ENCODE measurements at places on chromosomes 2 and 18.

- no peak for DNase-seq
Observed at GRCh38 chr2:46135958-46136357, 161.2 kb upstream of the EPAS1 start.

- DNase-seq = no peak
Observed at GRCh38 chr2:98713332-98714015, 17.5 kb downstream of the MGAT4A start.

DNA sequence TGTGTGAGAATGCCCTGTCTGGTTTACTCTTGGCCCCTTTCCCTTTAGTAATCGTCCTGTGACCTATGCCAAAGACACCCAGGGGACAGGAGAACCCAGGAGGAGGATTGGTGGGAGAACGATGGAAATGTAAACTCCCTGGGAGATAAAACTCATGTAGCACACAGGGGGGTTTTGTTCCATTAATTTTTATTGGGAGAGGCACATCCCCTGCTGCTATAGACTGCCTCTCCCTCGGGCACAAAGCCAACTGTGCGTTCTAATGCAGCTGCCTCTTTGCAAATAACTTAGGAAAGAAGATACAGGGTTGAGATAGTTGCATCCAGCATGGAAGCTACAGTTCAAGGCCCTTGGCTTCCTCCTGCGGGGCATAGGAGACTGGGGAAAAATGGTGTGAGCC, 489.6 kb downstream of the SLC4A3 start:
- DNase-seq = no peak

DNA sequence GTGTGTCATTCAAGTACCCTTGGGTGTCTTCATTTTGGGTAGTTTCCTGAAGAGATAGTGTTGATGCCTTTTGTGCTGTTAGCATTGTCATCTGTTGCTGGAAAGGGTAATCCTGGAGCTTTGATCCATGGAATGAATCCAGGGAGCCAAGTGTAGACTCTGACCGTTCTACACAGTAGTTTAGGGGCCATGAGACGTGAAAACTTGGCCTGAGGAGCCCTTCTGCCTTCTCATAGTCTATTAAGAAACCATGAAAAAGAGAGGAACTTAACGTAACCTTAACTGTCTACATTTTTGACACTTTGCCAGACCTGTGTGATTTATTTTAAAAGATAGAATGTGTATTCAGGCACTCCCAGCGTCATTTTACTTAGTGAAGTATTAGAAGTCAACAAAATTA, 194.0 kb downstream of the BABAM2 start:
- DNase-seq = no peak

- DNase-seq = no peak
Observed at GRCh38 chr2:212931271-212931670, 220.1 kb downstream of the IKZF2 start.

DNA sequence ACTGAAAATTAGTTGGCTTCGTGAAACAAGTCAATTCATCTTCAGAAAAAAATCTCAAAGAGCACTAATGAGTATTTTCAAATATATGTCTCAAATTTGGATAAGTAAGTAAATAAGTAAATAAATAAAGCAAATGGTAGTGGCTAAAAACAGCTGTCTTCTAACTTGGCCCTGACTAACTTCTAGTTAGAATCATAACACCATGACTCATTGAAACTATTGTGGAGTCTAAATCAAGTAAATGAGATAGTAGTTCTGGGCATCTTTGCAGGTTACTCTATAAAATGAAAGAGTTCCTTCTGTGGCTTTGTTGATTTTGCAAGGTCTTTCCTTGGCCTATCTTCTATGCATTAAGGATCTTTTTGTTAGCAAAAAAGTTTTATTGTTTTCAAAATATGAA, 110.7 kb downstream of the SLC8A1 start:
- no peak for DNase-seq

DNA sequence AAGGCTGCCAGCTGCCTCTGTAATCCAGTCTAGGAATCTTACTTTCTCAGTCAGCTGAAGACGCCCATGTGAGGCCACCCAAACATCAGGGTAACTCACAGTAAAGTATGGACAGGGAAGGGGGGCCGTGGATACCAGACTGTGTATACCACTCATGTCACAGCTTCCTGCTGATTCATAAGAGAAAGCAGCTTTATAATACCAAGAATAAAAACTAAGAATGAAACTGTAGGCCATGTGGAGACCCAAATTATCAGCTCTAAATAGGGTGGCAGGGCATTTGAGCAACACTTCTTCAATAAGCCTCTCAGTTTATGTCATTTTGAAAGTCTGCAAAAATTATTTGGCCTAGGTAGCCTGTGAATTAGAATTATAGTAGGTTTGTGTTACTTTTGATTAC, 115.0 kb upstream of the CDCA7 start:
- DNase-seq = no peak

GRCh38 chr2:9336576-9337314, 86.6 kb downstream of the ITGB1BP1 start:
- DNase-seq = peak; percentile 77

- DNase-seq = peak; percentile 39
Observed at GRCh38 chr18:48841381-48842258, 109.1 kb downstream of the SMAD7 start.

DNA sequence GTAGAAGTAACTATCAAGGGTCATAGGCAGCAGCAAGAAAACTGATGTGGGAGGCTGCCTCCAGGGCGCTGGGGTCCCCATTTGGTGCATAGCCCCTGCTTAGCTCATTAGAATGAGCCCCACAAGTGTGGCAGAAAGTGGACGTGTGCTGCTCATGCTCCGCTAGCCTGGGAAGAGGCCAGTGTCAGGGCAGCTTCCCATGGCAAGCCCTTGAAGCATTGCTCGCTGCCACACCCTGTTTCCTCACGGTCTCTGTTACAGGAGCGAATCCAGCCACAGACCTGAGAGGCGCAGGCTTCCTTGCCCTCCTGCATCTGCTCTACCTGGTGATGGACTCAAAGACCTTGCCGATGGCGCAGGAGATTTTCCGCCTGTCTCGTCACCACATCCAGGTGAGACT, 22.5 kb downstream of the ELMOD3 start:
- DNase-seq = no peak

- DNase-seq = no peak
Observed at GRCh38 chr2:74089816-74090745, 57.6 kb downstream of the BOLA3 start.

DNA sequence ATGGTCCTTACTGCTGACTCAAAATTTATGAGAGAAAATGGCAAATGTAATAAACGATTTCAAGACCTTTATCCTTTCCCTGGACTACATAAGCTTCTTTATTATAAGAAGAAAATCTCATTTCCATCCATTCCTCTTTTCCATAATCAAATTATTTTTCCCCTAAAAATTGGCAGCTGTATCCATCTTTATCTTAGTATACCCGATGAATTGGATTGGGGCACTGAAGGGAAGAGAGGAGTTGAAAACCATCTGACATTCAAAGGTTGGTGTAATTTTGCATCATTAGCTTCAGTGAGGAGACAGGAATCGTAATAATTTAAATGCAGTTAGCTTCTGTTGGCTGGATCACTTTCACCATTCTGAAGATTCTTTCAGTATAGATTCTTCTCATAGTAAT, 574.1 kb downstream of the XIRP2 start:
- DNase-seq = no peak

GRCh38 chr2:134431838-134432434, 178.1 kb downstream of the MGAT5 start:
- DNase-seq = no peak

DNA sequence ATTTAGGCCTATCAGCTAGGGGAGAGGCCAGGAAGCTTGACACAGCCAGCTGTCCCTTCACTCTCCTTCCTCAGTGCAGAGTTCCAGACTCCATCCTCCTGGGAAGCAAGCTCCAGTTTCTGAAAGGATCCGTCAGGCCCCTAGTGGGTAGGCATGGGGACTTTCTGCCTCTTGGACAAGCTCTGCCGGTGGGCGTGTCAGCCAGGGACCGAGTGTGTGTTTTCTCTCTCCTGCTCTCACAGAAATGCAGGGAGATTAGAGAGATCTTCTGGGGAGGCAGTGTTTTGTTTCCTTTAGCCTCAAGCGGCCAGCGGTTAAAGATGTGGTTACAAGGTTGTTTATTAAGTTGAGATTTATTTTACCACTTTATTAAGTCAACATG, 29.9 kb upstream of the OTOS start:
- DNase-seq = no peak

GRCh38 chr18:46190667-46191066, 86.5 kb downstream of the HAUS1 start:
- no peak for DNase-seq

DNA sequence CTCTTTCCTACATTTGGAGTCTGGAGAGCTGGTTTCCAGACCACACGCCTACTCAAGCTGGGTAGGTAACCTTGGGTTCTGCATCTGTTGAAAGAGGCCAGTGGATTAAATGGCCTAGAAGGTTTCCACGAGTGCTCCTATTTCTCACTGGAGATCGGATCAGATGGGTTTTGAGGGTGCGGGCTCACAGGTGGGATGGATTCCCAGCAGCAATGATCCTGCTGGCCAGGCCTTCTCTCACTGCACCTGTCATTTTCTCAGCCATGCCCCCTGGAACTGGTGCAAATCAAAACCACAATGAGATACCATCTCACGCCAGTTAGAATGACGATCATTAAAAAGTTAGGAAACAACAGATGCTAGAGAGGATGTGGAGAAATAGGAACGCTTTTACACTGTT, 747.5 kb upstream of the RAB6C start:
- no peak for DNase-seq

DNA sequence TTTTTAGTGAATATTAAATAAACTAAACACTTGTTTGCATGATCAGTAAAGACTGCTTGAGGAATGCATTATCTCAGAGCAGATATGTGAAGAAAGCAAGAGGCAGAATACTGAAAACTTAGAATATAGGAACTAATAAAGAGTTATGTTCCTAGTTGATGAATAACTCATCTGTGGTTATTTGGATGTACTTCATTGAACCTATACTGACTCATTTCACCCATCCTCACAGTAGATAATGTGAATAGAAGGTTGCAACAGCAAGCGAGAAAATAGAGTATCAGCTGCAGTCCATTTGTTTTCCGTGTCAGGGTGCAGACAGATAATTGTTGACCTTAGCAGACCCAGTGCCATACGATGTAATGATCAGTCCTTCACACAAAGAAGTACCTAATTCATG, 945.7 kb upstream of the LRRTM1 start:
- no peak for DNase-seq

GRCh38 chr2:218849721-218850120, 9.9 kb upstream of the WNT6 start:
- DNase-seq = no peak

DNA sequence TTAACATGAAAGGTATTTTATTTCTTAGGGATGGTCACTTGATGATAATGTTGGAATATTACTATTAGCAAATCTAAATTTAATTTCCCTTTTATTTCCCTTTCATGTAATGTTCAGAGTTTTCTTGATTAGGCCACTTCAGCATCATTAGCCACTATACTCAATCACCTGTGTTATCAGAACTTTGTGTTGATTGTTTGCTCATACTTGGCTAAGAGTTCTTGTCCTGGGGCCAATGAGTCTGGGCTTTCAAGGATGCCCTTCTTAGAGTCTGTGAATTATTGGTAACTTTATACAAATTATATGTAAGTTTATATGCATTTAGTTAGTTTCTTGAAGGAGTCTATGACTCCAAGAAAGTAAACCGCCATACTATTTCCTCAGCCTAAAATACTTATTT, 408.0 kb upstream of the DDX18 start:
- no peak for DNase-seq

- no peak for DNase-seq
Observed at GRCh38 chr2:124159166-124159565, 134.1 kb downstream of the CNTNAP5 start.

GRCh38 chr2:43328133-43328532, 101.7 kb upstream of the ZFP36L2 start:
- DNase-seq = peak; percentile 85

DNA sequence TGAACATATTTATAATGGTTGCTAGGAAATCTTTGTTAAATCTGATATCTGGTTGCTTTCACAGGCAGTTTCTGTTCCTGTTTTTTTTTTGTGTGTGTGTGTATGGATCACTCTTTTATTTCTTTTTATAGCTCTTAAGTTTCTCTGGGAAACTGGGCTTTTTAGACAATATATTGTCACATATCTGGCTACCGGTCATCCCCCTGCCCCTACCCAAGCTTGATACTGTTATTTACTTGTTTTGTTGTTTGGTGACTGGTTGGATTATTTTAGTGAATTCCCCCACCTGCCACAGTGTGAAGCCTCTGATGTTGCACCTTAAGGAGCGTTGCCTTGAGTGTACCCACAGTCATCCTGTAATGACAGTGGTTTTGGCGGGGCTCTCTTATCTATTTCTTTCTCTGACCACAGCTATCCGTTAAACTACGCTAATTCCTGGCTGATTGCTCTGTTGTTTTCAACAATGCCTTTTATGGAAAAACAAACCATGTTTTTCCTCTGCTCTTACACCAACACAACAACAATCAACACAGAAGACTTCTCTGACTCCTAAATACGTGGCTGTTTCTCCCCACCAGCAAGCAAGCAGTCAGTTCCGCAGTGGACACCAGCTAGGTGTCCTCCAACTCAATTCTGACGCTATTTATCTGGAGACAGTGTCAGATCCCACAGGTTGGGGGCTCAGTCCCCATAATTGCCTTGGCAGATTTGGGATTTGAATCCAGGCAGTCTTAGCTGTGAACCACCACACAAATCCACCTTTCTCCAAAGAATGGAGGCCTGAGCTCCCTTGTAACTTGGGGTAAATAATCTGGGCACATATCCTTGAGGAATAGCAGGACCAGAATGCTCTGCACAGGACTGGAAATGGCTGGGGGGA, 10.9 kb downstream of the GNLY start:
- DNase-seq = no peak

DNA sequence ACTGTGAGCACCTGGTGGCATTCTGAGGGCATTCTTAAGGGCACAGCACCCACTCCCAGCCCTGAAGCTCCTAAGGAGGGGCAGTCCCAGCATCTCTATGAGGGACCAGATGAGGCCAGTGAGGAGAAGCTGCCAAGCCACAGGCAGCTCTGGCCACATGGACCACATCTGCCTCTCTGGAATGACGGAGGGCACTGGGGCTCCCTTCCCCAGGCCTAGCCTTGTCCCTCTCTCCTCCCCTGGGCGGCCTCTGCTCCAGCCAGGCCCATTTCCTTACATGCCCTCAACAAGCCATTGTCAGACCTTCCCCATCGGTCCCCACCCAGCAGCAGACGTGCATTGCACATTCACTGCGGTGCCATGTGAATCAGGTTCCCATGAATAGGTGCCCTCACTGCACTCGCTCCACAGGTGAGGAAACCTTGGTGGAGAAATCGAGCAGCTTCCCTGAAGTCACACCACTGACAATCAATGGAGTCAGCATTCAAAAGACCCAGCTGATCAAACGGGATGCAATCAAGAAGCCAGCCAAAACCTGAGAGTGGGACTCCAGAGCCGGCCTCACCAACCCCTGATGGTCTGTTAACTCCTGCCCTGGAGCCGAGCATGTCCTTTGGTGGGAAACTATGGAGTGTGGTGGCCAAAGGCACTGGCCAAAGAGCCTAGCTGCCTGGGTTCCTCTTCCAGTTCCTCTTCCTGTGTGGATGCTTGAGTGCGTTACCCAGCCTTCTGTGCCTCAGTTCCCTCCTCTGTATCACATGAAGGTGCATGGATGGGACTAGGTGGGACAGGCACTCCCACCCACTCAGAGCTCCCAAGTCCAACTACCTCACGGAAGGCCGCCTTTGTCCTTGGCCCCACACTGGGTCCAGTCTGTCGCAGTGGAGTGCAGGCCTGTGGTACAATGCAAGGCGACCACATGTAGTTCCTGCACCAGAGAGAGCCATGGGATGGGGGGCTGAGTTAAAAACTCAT, 147.3 kb downstream of the ZFP36L2 start:
- peak; percentile 28 for DNase-seq
